ENCODE measurements at places on chromosomes 16 and 17.

- DNase-seq, result no peak
Observed at GRCh38 chr17:1237471-1237870, 32.8 kb upstream of the BHLHA9 start.

DNA sequence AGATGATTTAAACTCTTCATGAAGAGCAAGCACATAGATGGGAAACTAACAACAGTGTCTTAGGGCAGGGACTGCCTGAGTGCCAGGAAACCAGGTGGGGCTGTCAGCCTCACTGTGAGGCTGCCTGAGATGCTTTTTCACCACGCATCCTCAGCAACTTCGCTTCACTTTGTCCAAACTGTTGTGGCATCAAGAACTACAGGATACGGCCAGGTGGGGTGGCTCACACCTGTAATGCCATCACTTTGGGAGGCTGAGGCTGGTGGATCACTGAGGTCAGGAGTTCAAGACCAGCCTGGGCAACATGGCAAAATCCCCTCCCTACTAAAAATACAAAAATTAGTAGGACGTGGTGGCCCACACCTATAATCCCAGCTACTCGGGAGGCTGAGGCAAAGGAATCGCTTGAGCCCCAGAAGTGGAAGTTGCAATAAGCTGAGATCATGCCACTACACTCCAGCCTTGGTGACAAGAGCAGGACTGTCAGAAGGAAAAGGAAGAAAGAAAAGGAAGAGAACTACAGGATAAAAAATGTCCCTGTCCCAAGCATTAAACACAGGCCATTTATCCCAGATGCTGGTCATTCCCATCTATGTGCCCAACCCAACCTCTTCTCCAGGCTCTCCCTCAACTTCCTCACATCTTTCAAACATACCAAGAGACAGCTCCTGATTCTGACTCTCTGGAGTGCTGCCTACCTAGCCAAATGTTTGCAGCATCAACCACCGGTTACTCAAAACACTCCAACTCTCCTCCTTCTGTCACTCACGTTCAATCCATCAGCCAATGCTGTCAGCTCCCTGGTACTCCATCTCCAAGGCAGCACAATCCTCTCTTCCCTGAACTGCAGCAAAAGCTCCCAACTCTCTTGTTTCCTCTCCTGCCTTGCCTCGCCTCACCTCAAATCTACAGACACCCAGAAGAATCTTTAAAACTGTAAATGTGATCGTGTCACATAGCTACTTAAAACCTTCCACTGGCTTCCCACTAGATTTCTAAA, 1.6 kb downstream of the EIF4A3 start:
- no peak for DNase-seq

DNA sequence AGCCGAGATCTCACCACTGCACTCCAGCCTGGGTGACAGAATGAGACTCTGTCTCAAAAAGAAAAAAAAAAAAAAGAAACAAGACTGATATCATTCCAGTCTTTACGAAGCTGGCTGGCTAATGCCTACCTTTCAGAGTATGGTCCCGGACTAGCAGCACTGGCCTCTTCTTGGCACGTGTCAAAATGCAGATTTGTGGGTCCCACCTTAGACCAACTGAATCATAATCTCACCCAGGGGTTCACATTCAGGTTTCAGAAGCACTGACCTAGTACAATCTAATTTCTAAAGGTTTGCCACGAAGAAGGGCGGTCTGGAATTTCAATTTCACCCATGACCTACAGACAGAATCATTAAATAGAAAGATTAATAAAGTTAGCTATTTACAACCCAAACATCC, 43.4 kb upstream of the GRIN2A start:
- DNase-seq, result no peak

DNA sequence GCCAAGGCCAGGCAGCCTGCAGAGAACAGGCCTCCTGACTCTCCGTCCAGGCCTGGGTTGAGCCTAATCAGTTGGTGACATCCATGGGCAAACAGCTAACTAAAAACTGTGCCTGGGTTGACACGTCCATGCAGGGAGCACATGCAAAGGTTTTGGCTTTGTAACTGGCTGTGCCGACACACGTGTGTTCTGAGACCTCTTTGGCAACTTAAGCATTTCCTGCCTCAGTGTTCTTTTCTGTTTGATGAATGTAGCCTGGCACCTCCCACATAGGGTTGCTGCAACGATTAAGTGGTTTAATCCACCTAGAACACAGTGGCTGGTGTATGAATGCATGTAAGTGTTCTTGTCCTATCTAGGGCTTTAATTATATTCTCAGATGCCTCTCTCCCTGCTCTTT, 3.2 kb downstream of the BCO1 start:
- DNase-seq, result no peak

- no peak for DNase-seq
Observed at GRCh38 chr16:17437127-17437720, 33.5 kb downstream of the XYLT1 start.

- DNase-seq, result no peak
Observed at GRCh38 chr17:7915179-7915610, 894 bp downstream of the RNF227 start.

DNA sequence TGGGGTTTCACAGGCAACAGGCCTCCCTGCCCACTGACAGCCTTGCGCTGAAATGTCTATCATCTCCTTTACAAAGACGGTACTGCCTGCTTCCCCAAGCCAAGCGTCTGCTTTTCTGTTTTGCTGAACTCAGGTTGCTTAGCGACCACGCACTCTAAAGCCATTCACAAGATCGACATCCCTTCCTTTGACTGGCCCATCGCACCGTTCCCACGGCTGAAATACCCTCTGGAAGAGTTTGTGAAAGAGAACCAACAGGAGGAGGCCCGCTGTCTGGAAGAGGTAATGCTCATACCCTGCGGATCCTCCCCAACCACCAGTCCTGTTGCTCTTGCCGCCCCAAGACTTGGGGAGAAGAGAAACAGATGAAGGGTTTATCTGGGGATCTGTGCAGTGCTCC, 28.7 kb downstream of the TMEM186 start:
- no peak for DNase-seq

GRCh38 chr16:14302399-14303181, 231.5 kb downstream of the MRTFB start:
- peak; percentile 37 for DNase-seq

DNA sequence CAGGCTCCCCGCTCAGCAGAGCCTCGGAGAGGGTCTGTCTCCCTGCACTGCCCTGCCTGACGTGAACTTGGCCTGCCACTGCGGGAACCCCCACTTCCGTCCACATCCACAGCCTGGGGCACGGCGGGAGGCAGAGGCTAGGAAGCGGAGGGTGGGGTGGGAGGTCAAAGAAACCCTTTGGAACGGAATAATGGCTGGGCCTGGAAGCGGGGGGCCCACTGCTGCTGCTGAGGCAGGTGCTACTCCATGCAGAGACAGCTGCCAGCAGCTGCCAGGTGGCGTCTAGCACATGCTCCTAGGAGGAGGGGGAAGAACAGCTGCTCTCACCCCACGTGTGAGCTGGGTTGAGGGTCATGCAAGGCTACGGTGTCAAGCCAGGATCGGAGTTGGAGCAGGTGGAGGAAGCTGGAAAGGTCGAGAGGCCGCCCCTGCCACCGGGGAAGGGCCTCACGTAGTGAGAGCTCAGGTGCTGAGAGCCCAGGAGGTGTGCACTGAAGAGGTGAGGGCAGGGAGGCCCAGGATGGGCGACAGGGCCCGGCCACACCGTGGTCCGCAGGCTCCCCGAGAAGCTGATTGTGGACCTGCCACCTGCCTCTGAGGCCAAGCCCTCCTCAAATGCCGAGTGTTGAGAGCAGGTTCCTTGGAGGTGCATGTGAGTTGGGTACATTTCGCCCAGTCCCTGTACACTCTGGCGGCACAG, 9.8 kb downstream of the FSCN2 start:
- DNase-seq, result no peak

GRCh38 chr16:10536814-10537389, 43.5 kb downstream of the EMP2 start:
- no peak for DNase-seq

- DNase-seq, result no peak
Observed at GRCh38 chr17:55089256-55089655, 120.7 kb downstream of the STXBP4 start.

DNA sequence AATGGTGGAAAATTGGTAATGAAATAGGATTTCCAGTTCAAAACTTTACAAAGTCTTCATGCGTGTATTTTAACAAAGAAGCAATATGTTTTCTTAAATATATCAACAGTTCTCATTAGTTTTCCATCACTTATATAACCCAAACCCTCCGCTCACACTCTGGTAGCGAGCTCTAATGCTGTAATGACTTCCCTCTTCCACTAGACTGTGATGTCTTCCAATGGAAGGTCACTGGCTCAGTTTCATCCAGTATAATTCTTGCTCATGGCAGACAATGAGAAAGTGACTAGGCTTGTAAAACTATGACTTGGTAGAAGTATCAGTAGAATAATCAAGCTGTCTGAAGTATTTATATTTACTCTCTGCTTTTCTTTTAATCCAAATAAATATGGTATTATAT, 32.8 kb downstream of the NETO2 start:
- no peak for DNase-seq

DNA sequence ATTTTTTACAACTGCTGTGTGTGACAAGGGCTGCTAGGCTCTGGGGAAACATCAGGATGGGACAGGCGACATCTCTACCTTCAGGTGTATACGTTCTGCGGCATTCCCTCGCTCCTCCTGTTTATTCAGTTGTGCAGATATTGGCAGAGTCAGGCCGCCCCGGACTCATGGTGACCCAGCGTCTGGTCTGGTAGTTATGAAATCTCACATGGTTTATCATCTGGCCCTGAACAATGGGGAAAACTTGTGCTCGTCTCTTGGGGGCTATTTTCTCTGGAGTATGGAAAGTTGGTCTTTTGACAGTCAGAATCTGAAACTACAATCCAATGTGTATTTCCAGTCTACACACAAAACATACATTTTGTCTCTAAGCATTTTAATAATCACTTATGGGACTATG, 3.3 kb downstream of the MARCHF10 start:
- peak; percentile 82 for DNase-seq

- DNase-seq, result no peak
Observed at GRCh38 chr16:30620169-30620568, 10.0 kb upstream of the ZNF689 start.

DNA sequence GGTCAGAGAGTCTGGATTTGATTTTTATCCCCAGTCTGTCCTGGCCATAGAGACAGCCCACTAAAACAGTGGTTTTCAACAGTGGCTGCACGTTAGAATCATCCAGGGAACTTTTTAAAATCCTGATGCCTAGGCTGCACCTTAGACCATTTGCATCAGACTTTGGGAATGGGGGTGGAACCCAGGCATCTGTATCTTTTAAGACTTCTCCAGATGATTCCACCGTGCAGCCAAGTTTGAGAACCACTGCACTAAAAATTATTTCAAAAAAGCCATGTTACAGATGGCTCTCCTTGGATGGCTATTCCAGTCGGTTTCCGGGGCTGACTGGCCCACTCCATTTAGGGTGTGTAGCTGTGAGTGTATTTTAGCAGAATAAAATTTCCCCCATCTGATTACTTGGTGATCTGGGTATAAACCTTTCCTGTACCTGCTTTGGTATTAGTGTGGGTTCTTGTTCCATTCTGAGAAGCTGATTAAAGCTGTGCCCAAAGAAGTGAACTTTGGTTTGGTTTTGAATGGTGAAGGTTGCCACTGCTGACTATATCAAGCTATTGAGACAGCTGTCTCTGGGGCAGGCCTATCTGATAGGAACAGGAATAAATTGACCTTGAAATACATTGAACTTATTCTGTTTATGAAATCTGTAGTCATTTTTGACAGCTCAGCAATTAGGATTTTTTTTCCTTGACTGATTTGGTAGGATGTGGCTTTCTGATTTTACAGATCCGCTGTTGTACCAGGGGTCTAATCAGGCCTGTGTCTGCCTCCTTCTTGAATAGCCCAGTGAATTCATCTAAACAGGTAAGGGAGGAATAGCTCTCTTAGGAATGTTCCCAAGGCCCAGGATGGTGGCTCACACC, 1.3 kb downstream of the ATP5MC1 start:
- no peak for DNase-seq

- peak; percentile 61 for DNase-seq
Observed at GRCh38 chr16:69105501-69106361, at the start of gene HAS3. TSS of gene HAS3 (plus strand) at chr16:69105653. CDS start at chr16:69109396, 3,743 bp downstream.

- DNase-seq, result peak; percentile 7
Observed at GRCh38 chr17:39867880-39868553, at the start of gene ZPBP2. TSS of gene ZPBP2 (plus strand) at chr17:39868202. CDS start at chr17:39868355, 153 bp downstream.

DNA sequence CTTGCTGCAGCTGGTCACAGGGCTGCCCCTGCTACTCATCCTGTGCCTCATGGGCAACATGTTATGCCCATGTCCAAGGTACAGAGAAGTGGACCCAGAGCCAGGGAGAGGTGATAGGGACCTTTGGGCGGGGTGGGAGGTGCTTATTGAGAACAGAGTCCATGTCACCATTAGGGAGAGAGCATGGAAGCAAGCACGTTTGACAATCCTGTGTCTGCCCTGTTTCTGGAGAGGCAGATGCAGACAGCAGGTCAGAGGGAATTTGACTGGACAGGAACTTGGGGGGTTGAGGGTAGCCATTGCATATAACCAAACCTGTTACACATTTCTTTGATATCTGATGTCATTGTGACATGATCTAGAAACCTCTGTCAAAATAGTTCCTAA, 14.3 kb upstream of the ARL4D start:
- no peak for DNase-seq

GRCh38 chr16:73882651-73883050, 414.0 kb upstream of the PSMD7 start:
- DNase-seq, result no peak

- peak; percentile 77 for DNase-seq
Observed at GRCh38 chr17:38454532-38454931, 26.3 kb downstream of the ARHGAP23 start.

DNA sequence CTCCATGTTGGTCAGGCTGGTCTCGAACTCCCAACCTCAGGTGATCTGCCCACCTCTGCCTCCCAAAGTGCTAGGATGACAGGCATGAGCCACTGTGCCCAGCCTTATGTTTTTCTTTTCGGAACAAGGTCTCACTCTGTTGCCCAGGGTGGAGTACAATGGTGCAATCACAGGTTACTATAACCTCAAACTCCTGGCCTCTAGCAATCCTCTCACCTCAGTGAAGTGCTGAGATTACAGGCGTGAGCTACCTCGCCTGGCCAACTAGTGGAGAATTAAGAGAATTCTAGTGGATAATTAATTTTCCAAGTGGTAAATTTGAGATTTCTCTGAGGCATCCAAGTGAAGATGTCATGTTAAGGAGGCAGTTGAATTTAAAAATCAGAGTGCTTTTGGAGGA, 2.9 kb upstream of the FBXO47 start:
- DNase-seq, result no peak

DNA sequence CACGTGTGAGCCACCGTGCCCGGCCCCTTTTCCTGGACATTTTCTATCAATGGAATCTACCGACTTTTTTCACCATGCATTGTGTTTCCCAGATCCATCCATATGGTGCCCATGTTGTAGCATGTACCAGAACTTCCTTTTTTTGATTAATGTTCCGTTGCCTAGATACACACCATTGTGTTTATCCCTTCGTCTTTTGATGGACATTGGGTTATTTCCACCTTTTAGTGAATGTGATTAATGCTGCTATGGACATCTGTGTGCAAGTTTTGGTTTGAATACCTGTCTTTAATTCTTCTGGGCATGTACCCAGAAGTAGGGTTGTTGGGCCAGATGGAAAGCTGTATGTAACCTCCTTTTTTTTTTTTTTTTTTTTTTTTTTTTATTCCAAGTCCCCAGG, 79.8 kb downstream of the NT5M start:
- DNase-seq, result no peak

- no peak for DNase-seq
Observed at GRCh38 chr16:31480851-31481536, 1.9 kb upstream of the SLC5A2 start.

GRCh38 chr16:1511662-1512569, 18.8 kb downstream of the TELO2 start:
- no peak for DNase-seq

Measured in fibroblast of skin of right biceps (primary cell).